ENCODE measurements at places on chromosomes 2 and 18.

GRCh38 chr2:48587560-48587959, 30.1 kb upstream of the GTF2A1L start:
- DNase-seq: no peak

DNA sequence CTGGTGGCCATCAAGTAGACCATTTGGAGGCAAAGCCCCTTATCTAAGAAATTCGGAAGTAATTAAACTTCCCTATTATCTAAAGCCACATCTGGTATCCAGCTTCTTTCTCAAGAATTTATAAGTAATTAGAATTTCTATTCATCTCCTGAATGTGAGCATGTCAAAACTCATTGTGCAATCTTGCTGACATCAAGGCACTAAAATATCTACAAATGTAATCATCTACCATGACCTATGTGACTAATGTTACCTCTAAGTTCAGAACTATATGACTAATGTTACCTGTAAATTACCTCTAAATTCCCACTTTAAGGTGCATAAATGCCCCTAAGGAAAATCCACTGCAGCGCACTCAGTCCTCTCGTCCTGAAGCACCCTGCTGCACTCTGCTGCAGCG, 773.0 kb downstream of the CPS1 start:
- DNase-seq: no peak

GRCh38 chr2:135916207-135916606, 40.0 kb upstream of the MCM6 start:
- no peak for DNase-seq

- no peak for DNase-seq
Observed at GRCh38 chr2:143933946-143934569, 585.9 kb downstream of the ZEB2 start.

DNA sequence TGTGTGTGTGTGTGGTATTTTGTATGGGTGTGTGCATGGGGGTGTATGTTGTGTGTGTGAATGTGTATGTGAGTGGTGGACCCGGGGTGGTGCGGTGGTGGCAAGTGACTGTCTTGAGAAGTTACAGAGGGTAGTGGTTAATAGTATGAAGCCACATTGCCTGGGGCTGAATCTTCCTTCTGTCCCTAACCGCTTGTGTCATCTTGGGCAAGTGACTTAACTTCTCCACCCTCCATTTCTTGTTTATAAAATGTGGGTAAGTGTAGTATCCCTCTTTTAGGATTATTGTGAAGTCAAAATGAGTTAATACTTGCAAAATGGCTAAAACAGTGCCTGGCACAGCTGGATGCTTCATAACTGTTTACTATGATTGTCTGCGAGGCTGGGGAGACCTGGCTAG, 63.5 kb downstream of the MYCN start:
- no peak for DNase-seq

- no peak for DNase-seq
Observed at GRCh38 chr2:70046534-70046933, 40.7 kb upstream of the PCBP1 start.

GRCh38 chr2:155583674-155584195, 748.8 kb downstream of the NR4A2 start:
- DNase-seq: no peak

GRCh38 chr2:221521233-221521845, 50.8 kb downstream of the EPHA4 start:
- no peak for DNase-seq

- no peak for DNase-seq
Observed at GRCh38 chr2:238306672-238306998, 13.7 kb upstream of the TRAF3IP1 start.

DNA sequence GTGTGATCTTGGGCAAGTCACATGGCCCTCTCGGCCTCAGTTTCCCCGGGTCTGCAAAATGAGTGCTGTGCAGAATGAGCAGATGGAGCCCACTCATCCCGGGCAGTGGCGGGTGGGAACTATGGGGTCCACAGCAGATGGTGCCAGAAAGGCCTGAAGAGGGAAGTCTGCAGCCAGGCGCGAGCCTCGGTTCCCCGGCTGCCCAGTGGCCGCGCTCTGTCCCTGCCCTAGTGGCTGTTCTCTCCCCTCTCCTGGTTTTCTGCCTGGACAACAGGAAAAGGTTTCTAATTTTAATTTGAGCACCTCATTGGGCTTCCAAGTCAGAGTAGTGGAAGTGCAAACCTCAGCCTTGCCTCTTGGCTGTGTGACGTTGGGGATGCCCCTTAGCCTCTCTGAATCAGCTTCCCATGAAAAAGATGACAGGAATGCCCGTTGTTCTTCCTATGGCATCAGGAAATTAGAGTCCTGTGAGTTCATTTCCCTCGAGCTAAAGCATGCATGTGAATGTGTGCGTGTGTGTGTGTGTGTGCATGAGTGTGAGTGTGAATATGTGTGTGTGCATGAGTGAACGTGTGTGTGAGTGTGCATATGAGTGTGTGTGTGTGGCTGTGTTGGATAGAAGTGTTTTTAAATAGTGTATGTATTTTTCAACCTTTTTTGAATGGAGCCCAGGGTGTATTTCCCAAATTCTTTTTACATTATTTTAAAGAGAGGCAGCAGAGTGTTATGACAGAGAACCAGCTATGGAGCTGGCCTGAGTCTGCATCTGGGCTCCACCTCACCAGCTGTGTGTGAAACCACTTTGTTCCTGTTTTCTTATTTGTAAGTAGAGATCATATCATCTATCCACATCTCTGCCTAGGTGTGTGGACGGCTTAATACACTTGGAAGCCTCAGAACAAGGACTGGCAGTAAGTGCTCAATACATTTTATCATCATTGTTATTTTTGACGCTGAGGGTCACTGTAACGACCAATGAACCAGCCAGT, 41.3 kb downstream of the RRM2 start:
- no peak for DNase-seq

All from T follicular helper cell (primary cell).